GM12865 (cell line): ENCODE measurements at places on chromosomes 6 and 20.

DNA sequence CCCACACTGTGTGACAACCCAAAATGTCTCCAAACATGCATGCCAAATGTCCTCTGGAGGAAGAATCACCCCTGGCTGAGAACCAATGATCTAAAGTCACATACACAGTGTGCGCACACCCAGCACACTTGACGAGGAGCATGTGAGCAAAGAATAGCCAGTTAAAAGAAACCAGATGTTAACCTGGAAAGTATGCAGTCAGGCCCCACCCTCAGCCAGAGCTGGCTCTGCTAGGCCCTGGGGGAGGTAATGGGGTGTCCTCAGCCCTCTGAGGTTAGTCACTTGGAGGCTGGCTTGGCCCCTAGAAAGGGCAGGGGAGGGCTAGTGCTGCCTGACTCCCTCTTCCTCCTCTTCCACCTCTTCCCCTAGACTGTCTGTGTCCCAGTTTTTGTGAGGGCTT, 15.2 kb upstream of the GUCA1A start:
- no peak for DNase-seq

- DNase-seq, result no peak
Observed at GRCh38 chr6:49649988-49650387, 13.3 kb upstream of the RHAG start.

GRCh38 chr6:7554533-7555275, 13.2 kb downstream of the DSP start:
- DNase-seq, result no peak

GRCh38 chr6:38080360-38080759, 260.8 kb downstream of the ZFAND3 start:
- no peak for DNase-seq

DNA sequence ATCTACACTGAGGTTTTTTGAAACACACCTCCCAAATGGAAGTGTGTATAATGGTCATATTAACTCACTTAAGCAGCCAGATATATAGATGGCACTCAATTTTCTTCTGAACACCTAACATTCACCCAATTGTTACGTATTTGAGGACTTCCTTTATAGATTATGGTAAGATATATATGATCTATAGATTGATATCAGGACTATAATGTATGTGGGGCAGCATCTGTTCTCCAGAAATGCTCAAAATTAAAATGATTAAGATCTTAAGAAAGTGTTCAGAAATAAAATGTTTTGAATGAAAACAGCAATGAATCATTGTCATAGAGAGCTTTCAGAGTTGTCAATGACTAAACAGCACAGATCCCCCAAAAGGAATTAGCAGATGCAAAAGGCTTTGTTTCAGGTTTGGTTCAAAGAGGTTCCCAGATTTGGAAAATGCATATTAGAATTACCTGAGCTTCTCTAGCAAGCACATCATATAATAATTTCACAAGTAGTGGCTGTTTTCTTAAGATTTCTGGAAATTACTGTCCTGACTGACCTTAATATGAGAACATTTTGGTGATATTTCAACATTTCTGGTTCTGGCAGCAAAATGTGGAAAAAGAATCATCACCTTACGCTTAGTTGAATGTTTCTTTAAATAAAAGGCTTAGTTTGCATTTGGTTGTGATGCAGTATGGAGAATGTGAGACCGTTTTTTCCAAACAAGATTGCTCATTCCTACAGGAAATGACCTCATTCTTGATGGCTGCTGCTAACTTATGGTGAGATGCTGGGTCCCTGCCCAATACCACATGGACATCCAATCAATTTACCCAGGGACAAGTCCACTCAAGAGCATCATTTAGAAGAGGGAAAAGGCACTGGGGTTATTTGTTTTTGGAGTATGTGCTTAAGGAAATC, 31.5 kb downstream of the TRAF3IP2 start:
- DNase-seq, result no peak

DNA sequence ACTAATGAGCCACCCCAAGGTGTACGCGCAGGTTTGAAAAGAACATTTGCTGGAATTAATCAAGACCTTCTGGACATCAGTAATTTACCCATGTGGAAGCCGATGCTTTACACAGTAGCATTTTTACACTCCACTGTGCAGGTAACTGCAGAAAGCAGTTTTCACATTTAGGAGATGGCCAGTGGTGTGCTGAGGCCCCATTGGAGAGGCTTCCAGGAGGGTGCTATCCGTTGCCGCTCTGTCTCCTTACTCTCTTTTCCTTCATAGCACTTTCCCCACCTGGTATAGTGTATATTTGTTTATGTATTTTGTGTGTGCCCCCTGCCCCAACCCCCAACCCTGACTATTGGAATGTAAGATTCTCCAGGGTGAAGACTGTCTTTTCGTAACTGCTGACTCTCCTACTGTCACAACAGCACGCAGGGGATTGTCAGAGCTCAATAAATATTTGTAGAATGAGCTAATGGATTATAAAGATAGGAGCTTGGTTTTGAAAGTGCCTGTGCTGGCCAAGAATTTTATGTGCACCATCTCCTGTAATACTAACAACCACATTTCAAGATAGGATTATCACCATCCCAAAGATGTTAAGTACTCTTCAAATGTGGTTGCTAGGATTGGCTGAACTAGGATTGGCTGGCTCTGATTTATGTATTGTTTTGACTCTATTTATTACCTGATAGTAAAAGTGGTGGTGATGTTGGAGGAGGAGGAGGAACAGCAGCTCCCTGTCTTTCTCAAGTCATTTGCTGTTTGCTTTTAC, 74.0 kb upstream of the GLP1R start:
- DNase-seq, result no peak

DNA sequence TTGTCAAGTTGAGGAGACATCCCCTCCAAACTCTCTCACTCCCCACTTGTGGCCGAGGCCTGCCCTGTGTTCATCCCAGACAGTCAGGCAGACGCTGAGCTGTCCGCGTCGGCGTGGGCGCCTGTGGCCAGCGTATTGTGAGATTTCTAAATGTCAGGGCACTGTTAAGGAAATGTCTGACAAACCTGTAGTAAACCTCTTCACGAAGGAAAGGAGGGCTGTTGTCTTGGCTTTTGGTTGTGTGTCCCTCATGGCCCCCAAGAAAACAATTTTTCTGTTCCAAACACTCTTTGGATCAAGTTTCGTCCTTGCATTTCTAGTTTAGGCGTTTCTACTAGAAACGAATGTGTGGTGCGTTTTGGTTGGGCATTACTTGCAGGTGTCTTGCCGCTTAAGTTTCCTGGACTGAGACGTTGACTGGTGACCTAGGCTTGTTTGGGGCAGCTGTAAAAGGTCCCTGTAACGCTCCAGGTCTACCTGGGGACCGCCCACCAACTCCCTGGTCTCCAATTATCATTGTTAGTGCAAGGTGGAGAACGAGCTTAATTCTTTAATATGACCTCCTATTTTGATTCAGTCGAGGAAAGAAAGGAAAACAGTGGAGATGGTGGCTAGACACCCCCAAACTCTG, 8.7 kb upstream of the POU3F2 start:
- DNase-seq, result no peak

- DNase-seq, result peak; percentile 3
Observed at GRCh38 chr6:109991201-109992101, 13.3 kb downstream of the GPR6 start.
